ENCODE measurements at places on chromosomes 7 and 10. TPM values are rescaled to one million over a fixed set of nuclear protein-coding genes. Genes with fewer than 3 reads are reported as not detected.
A peak's percentile ranks its signal among the peaks of the same experiment; 100 is the strongest.

- peak; percentile 65 for DNase-seq
Measured at GRCh38 chr10:70918851-70919530, 30.6 kb upstream of the PCBD1 start.

- no peak for DNase-seq
Measured at GRCh38 chr7:85828614-85829013, 641.8 kb upstream of the SEMA3D start.

- DNase-seq, result no peak
Measured at GRCh38 chr7:25854059-25854458, 297.9 kb upstream of the NFE2L3 start.

DNA sequence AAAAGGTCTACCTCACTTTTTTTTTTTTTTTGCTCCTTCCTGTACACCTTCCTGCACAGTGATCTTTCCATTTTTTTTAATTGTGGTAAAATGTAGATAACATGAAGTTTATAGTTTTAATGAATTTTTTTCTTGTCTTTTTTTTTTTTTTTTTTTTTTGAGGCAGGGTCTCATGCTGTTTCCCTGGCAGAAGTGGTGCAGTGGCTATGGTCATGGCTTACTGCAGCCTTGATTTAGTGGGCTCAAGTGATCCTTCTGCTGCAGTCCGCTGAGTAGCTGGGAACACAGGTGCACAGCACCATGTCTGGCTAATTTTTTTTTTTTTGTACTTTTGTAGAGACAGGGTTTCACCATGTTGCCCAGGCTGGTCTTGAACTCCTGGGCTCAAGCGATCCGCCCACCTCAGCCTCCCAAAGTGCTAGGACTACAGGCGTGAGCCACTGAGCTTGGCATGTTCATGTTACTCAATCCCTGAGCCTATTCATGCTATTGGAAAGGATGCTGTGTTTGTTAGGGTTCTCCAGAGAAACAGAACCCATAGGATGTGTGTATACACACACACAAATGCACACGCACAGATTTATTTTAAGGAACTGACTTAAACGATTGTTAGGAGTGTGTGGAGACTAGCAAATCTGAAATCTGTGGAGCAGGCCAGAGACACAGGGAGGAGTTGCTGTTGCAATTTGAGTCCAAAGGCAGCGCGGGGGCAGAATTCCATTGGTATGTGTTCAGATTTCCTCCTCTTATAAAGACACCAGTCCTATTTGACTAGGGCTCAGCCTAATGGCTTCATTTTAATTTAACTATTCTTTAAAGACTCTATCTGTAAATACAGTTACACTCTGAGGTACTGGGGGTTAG lies 29.1 kb downstream of the GALNT11 start:
- no peak for DNase-seq

GRCh38 chr7:99855236-99855635 lies 21.6 kb downstream of the OR2AE1 start:
- DNase-seq, result no peak

GRCh38 chr7:19920166-19920565 lies 146.7 kb upstream of the TMEM196 start:
- no peak for DNase-seq

DNA sequence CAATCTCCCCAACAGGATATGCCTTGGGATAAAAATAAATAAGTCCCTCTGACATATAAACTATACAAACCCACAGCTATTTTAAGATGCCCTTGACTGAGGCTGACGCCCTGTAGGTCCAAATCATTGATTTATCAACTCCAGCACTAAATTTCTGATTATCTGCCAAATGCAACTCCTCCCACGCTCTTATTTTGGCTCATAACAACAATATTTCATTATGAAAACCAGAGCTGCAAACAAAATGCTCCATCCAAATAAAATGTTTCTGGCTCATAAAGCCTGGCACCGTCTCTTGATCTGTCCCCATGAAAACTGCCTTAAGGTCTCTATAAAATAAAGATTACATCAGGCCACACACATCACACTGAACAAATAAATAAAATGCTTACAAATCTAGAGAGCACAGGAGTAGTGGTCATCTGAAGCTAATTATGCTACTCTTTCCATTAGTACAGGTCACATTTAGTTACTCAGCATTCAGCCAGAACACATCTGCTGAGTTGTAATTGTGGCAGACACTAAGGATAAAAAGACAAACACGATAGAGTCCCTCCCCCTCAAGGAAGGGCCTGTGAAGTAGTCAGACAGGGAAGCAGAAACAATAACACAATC lies 28.8 kb downstream of the CACUL1 start:
- DNase-seq, result no peak

GRCh38 chr10:87531908-87532622 lies 27.4 kb downstream of the MINPP1 start:
- DNase-seq, result no peak

DNA sequence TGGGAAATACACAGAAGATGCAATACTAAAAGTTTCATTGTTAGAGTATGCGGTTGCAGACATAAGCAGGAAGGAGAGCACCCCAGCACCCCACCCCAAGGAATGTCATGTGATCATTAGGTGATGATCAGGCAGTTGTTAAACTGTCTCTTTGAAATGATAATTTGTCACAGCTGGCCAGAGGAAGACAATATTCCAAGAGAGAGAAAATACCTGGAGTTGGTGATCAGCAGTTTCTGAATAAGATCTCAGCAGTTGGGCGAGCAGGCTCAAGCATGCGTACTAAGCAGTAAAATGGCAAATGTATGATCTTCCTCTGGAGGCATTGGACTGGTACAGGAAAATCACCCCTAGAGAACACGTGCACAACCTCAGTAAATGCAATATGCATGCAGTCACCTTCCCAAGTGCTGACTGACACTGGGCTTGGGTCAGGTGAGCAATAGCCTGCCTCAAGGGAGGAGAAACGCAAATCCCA lies 250.1 kb upstream of the MBL2 start:
- DNase-seq, result no peak

Gene DEPP1
- 13.6 TPM for total RNA-seq

DNA sequence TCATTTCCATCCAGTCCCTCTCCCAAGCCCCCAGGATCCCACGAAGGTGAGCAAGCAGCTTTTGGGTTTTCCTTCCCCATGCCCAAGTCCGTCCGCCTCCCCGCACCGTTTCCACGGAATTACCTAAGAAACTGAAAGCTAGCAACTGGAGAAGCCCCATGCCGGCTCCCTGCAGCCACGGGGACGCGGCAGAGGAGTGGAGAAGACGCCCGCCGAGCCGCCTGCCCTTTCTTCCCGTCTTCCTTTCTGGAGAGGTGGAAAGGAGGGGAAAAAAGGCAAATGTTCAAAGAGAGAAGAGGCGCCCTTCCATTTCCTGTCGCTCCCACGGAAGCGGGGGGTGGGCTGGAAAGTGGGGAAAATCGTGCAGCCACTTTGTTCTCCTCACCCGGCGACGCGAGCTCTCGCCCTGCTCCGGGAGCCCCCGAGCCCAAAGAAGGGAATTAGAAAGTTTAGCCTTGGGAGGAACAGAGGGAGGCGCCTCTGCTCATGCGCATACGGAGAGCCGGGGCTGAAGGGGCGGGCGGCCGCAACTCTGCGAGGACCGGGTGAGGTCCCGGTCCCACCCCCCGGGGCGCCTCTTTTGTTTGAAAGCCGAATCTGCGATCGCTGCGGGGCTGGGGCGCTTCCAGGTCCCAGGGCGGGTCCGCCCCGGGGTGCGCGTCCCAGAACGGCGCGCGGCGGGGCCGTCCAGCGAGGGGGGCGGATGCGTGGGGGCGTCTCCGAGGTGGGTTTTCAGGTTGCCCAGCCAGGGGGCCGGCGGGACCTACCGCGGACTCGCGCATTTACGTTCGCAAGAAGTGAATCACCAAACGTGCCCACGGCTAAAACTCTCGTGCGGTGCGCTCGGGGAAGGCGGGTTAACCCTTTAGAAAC lies at the start of gene LAMB1:
LAMB1 (minus strand) TSS at position 436 of the 873 bp plus-strand sequence; CDS start at position 160, 276 bp downstream.
- DNase-seq, result peak; percentile 88

GRCh38 chr7:85074-85882 lies 107.1 kb upstream of the FAM20C start:
- no peak for DNase-seq

GRCh38 chr10:113563306-113564088 lies 10.6 kb downstream of the HABP2 start:
- peak; percentile 88 for DNase-seq

DNA sequence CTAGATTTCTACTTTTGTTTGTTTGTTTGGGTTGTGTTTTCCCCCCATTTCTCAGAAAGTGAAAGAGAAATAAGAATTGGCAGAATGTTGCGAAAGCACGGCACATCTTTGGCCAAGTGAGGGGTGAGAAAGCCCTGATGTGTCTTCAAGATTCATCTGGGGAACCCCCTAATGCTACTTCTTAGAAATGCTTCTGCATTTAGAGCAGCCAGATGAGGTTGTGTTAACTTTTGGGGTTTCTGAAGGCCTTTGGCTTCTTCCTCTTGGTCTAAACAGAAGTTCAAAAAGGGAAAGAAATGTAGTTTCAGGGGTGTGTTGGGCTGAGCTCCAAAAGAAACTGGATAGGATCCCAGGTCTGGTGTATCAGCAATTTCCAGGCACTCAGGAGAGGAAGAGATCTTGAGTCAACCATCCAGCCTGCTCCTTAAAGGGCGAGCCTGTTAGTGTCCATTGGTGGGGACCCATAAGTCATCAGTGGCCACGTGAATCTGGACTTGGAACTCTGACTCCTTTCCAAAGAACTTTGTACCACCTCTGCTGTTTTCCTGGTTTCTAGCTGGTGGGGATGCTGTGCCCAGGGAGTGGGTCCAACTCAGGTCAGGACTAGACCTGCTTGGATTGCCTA lies 6.5 kb downstream of the DUSP5 start:
- no peak for DNase-seq

DNA sequence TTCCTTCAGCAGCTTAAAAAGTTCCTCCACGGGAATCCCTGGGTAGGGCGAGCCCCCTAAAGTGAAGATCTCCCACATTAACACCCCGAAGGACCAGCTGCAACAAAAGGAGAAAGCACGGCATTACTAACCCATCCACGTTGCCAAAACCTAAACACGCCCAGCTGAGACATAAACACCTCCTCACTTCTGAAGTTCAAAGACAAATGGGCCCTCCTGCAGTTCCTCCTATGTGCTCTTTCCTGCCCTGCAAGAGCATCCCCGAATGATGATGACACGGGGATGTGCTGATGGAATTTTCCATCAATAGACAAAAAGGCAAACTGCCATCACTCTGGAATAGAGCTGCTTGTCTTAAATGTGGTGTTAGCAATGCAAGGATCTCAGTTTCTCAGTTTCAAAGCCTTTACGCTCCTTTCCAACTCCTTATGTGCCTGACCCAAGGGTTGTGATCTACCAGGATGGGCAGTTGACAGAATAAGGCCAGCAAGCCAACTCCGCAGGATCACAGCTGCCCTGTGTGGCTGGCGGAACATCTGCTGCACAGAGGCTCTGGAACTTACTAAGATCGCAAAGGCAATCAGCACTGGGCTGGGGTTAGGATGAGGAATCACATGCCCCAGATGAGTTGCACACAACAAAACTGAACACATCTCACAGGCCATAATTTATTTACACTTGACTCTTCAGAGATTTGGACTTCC lies 112.7 kb downstream of the FGFR2 start:
- no peak for DNase-seq

Gene ASNS
- 281 TPM for total RNA-seq

Gene RTKN2
- total RNA-seq, result 3.2 TPM

DNA sequence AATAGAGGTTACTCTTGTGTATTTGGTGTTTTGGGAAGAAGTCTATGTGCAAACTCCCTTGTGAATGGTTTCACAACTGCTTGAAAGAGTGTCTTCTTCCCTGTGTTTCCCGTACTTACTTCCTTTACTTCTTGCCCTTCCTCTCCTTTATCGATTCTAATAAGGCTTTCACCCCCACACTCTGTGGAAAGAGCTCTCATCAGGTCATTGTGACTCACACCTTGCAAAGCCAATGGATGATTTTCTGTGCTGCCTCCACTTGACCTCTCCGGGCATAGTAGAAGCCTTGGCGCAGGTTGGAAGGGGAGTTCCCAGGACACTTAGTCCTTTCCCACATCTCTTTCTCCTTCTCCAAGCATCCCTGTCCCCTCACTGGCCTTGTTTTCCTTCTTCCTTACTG lies 6.2 kb upstream of the TSPAN15 start:
- no peak for DNase-seq

GRCh38 chr10:117373823-117374505 lies 1.3 kb downstream of the PDZD8 start:
- peak; percentile 35 for DNase-seq

Gene LRRD1
- 0.15 TPM for total RNA-seq

Gene VIPR2
- total RNA-seq, result not detected

DNA sequence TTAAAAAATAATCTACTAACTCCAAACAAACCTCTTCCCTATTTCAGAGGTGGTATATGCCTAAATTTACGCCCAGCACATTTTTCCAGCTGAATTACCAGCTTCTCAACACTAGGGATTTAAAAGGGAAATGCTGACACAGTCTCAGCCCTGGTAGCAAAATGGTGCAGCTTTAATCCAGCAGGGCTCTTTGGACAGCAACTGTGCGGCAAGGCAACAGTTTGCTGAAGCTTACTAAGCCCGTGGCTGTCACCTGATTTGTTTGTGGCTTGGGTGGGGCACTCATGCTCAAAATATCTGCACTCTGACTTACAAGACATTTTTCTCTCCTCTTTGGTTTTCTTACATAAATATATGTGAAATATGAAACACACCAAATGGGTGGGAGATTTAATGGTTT lies 206.7 kb downstream of the POU6F2 start:
- no peak for DNase-seq
